ENCODE measurements at places on chromosomes 3 and 15. TPM values are rescaled to one million over a fixed set of nuclear protein-coding genes. Genes with fewer than 3 reads are reported as not detected.

- no peaks in the 10 kb centered on the region for H3K36me3 ChIP-seq
- no peak overlapping the region for H3K4me3 ChIP-seq
- no peak for DNase-seq
- H3K4me1 ChIP-seq, result peaks cover 24% of the 10 kb centered on the region
- no peak overlapping the region for H3K27ac ChIP-seq
These were observed 48.7 kb downstream of the PPM1L start for GRCh38 chr3:160804762-160805161.

The TGM5 gene
- total RNA-seq, result not detected

DNA sequence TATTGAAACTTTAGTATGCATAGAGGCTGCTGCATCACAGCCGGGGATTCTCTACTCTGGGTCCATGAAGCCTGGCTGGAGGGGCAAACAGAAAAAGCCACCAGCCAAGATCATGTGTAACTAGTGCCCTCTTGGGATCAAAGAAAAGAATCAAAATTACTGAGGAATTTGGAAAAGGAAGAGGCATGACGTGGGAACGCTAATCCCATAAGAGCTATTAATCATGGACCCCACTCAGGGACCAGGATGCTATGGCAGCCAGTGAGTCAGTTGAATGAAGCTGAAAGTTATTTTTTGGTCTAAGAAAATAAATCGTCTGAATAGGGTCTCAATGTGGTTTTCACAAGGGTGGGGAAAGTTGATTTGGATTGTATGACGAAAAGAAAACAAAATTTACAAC, 1165.1 kb downstream of the ROBO2 start:
- no peak overlapping the region for H3K4me3 ChIP-seq
- no peaks in the 10 kb centered on the region for H3K4me1 ChIP-seq

GRCh38 chr3:168065569-168065968, 30.2 kb downstream of the GOLIM4 start:
- no peak overlapping the region for H3K27ac ChIP-seq
- no peak overlapping the region for H3K4me3 ChIP-seq
- DNase-seq, result no peak
- H3K27me3 ChIP-seq, result no peaks in the 10 kb centered on the region
- H3K4me1 ChIP-seq, result no peaks in the 10 kb centered on the region

All from Panc1 (cell line).